ENCODE measurements at places on chromosomes 16 and 17. TPM values are rescaled to one million over a fixed set of nuclear protein-coding genes. Genes with fewer than 3 reads are reported as not detected.

EPX gene
- total RNA-seq: not detected

ZACN gene
- total RNA-seq: 0.37 TPM

TM4SF5 gene
- not detected for total RNA-seq

CA7 gene
- not detected for total RNA-seq

EPN3 gene
- total RNA-seq: not detected

NRN1L gene
- total RNA-seq: 2.8 TPM

SLC25A10 gene
- 6.5 TPM for total RNA-seq

ACSM2B gene
- total RNA-seq: not detected

LPO gene
- not detected for total RNA-seq

SPN gene
- 1.7 TPM for total RNA-seq

CD19 gene
- 306 TPM for total RNA-seq

EFNB3 gene
- total RNA-seq: not detected

GRCh38 chr16:87976665-87977064, 25.4 kb downstream of the BANP start:
- no peak for DNase-seq

DNA sequence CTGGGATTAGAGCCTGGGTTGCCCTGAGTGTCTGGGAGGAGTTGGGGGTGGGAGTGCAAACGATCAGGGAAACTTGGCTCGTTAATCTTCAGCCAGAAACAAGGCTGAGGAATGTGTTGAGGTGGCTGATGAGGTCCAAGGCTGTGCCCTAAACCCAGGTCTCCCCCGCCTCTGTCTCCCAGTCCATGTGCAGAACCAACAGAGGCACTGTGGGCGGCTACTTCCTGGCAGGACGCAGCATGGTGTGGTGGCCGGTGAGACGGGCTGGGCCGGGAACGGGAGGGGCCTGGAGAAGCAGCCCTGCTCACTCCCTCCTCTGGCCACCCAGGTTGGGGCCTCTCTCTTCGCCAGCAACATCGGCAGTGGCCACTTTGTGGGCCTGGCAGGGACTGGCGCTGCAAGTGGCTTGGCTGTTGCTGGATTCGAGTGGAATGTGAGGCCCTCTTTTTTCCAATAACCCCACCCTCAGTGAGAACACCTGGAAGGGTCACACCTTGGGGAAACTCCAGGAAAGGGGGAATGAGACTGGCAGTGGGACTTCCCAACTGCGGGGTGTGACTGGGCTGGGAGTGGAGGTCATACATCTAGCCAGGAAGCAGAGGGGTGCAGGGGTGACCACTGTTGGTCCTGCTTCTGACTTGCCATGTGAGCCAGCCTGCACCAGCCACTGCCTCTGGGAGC, 1.7 kb downstream of the SLC5A2 start:
- DNase-seq: no peak

DNA sequence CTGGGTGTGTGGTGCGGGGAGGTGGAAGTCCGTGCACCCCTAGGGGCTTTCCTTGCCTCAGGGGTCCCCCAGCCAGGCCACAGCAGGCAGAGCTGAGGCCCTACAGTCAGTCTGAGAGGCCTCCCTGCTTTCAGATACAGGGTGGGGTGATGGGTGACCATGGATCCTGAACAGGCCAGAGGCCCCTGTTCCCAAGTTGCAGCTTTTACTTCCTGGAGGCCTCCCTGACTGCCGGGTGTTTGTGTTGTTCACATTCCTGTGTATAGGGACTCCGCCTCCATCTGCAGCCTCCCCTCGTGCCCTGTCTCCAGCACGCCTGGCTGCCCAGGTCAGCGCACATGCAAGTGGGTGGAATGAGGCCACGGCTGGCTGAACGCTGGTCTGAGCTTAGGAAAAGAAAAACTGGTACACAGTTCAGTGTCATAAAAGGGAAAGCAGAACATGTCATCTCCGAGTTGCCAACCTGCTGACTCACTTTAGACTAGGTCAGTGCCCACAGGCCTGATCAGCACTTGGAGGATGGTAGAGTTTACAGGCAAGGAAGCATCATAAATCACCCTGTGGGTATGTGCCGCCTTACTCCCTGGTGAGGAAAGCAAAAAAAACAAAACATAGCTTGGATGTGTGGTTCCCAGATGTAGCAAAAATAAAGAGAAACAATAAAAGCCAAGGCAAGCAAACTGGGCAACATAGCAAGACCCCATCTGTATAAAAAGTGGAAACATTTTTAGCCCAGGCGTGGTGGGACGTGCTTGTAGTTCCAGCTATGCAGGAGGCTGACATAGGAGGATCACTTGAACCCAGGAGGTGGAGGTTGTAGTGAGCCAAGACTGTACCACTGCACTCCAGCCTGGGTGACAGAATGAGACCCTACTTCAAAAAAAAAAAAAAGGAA, 6.2 kb upstream of the SLC7A6 start:
- no peak for DNase-seq

GRCh38 chr16:31134625-31135534, 647 bp downstream of the PRSS8 start:
- peak; percentile 4 for DNase-seq

DNA sequence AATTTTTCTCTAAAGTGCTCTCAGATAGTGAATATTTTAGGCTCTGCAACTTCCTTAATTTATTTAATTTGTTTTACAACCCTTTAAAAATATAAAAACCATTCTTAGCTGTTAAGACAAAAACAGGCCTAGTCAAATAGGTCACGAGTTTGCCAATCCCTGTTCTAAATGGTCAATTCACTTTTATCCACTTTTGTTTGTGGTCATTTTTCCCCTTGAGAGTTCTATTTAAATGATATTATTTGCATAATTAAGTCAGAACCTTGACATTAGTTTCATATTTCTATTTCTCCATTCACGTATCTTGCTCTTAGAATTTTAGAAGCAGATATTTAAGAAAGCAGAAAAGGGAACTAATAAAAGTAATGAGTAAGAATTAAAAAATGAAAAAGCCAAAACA, 4.0 kb downstream of the AMFR start:
- DNase-seq: peak; percentile 76

DNA sequence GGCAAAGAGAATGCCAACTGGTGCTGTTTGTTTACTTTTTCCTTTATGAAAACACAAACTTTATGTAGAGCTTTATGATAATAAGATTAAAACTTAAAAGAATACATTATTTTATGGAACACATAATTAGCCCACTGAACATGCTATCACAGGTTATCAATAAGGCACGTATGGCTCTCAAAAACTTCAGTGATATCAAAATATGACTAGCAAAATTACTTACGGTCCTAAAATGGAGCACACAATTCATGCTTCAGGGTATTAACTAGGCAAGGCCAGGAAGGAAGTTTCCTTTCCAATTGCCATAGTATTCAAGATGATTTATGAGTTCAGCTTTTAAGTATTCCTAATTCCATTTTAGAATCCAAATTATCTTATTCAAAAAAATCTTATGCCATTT, 3.6 kb downstream of the RNF43 start:
- DNase-seq: no peak

DNA sequence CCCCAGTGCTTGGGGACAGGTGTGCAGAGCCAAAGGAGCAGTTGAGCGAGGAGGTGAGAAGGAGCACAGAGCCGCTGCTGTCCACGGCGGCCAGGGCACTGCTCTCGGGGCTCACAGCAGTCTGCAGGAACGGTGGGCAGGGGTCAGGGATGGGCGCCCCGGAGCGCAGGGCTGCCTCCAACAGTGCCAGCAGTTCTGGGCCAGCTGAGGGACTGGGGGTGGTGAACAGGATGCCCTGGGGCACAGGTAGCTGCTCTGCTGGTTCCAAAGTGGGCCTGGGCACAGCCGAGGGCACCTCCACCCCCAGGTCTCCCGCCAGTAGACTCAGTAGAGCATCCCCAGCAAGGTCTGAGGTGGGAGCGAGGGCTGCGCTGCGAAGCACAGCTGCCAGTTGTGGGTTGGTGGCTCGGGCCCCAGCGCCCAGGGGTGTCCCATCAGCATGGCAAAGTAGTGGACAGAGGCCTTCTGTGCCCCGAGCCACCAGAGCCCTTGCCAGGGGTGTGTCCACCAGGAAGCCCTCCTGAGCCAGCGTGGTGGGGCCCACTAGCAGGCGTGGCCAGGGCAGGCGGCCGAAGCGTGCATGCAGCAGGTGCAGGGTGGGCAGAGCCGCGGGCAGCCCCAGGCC, 1.9 kb downstream of the GGT6 start:
- DNase-seq: no peak

GRCh38 chr16:77856438-77857160, 68.2 kb downstream of the VAT1L start:
- no peak for DNase-seq

DNA sequence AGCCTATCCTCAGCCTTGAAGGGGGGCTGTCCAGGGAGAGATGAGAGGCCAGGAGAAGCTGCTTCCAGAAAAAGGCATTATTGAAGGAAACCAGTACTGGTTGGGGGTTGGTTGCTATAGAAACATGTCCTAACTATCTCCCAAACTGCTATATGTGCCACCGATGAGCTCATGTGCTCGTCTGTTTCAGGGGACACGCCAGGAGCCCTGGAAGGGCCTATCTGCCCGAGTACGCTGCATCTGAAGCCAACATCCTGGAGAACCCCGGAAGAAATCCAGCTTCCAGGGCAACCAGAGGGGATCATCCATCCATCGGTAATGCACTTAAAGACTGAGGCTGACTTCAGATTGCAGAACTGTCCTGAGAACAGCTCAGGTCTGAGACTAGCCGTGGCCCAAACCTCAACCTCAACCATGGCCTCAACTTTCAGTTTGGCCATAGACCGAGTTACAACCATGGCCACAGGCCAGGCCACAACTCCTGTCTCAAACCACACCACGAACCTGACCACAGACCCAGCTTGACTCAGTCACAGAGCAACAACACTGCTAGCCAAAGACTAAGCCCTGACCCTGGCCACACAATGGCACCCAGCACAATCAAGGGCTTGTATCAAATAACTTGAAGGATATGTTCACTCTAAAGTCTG, 10.2 kb downstream of the PITPNM3 start:
- DNase-seq: no peak

- no peak for DNase-seq
Measured at GRCh38 chr16:78505544-78506366, 406.3 kb downstream of the WWOX start.

- no peak for DNase-seq
Measured at GRCh38 chr16:81296631-81297030, 18.1 kb upstream of the GAN start.

DNA sequence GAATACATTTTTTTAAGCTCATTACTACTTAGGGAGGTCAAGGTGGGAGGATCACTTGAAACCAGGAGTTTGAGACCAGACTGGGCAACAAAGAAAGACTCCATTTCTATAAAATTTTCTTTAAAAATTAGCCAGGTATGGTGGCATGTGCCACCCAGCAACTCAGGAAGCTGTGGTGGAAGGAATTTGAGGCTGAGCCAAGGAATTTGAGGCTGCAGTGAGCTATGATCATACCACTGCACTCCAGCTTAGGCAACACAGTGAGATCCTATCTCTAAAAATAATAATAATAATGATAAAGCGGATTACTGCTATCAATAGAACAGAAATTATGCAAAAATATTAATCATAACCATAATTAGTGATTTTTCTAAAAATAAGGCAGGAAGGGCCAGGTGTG, 170.3 kb downstream of the COPRS start:
- no peak for DNase-seq

DNA sequence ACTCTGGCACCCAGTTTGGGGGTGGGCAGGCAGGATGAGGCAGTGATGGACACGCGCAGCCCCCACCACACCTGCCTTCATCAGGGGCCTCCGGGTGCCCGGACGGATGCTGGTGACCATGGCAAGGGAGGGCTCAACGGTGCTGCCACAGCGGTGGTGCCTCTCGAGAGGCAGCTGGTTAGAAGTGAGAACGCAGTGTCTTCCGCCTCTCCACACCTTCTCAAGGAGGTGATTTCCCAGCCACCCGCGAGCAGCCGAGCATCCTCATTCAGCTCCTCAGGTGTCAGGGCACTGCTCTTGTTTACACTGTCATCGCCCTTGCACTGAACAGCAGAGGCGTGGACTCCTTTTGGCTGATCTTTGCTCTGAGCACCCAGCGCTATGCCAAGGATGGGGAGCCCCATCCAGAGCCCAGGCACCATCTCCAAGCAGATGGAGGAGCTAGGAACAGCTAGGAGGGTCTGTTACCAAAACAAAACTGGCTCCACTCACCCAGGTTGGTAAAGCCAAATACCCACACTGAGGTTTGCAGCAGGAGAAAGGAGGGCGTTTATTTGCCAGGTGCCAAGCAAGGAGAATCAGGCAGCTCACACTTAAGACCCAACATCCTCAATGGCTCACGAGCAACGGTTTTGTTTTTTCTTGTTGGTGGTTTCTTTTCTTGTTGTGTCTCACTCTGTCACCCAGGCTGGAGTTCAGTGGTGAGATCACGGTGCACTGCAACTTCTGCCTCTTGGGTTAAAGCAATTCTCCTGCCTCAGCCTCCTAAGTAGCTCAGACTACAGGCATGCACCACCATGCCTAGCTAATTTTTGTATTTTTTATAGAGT, 174.3 kb upstream of the TNRC6C start:
- DNase-seq: peak; percentile 46

GRCh38 chr17:6894206-6894528, 62.6 kb upstream of the TEKT1 start:
- no peak for DNase-seq

DNA sequence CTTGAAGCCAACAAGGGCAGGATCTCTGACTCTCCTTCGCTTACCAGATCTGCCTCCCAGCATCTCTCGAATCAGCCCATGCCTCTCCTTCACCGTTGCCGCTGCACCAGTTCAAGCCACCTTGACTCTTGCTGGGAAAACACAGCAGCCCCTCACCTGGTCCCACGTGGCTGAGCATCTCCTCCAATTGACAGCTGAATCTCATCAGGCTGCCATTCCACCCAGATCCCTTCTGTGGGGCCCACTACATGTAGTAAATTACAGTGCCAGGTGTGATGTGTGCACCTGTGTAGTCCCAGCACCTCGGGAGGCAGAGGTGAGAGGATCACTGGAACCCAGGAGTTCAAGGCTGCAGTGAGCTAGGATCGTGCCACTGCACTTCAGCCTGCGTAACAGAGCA, 37.8 kb upstream of the C16orf78 start:
- no peak for DNase-seq

- DNase-seq: no peak
Measured at GRCh38 chr16:57745768-57746167, 10.2 kb downstream of the KATNB1 start.

DNA sequence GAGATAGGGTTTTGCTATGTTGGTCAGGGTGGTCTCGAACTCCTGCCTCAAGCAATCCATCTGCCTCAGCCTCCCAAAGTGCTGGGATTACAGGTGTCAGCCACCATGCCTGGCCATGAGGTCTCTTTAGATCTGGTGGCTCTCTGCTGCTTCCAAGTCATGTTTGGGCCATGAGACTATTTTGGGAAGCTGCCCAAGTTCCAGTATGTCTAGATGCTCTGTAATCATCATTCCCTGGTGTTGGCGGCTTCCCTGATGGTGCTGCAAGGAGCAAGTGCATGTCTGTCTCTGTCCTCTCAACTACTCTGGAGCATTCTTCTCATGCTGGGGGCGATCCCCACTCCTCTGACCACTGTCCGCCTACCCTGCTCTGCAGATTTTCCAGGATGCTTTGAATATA, 6.4 kb upstream of the ODF4 start:
- no peak for DNase-seq

- no peak for DNase-seq
Measured at GRCh38 chr16:57614944-57615343, 13.5 kb upstream of the ADGRG1 start.

GRCh38 chr16:12371497-12371896, 395.0 kb downstream of the SNX29 start:
- no peak for DNase-seq

Measured in B cell (primary cell).